ENCODE measurements at places on chromosomes 16 and 17. TPM values are rescaled to one million over a fixed set of nuclear protein-coding genes. Genes with fewer than 3 reads are reported as not detected.

MT4 gene
- total RNA-seq = not detected

MMP2 gene
- total RNA-seq = 277 TPM

GPR179 gene
- total RNA-seq = 0.22 TPM

STX1B gene
- total RNA-seq = 0.66 TPM
